T1000 (cell line): ENCODE measurements at places on chromosomes 7 and 10.

DNA sequence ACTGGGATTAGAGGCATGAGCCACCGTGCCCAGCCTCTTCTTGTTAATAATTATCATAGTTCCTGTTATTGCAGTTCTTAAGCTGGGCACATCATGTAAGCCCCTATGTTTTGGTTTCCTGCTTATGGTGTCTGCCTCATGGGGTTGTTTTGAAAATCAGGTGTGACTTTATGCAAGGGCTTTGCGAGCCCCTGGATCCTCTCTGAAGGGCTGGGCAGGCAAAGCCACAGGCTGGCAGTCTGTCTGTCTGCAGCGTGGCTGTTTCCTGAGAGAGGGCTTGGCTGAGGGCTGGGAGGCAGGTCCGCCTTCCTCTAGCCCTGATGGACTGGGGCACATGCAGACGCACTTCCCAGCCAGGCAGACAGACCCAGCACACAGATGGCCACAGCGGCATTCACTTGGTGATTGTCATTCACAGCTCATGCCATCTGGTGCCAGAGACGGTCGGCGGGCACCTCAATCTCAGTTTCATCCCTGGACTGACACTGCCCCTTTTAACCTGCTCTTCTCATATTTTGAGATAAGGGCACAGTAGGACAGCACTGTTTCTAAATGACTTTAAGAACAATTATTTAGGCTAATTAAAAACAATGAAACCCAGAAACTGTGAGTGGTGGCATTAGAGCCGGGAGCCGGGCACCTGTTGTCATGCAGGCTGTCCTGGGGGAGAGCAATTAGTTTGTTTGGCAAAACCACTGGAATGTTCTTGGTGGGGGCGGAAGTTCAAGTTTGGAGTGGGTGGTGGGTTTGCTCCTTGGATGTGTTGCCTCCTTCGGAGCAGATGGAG lies 35.5 kb downstream of the RBM20 start:
- no peak for DNase-seq

GRCh38 chr7:153930696-153931095 lies 121.5 kb upstream of the DPP6 start:
- no peak for DNase-seq

DNA sequence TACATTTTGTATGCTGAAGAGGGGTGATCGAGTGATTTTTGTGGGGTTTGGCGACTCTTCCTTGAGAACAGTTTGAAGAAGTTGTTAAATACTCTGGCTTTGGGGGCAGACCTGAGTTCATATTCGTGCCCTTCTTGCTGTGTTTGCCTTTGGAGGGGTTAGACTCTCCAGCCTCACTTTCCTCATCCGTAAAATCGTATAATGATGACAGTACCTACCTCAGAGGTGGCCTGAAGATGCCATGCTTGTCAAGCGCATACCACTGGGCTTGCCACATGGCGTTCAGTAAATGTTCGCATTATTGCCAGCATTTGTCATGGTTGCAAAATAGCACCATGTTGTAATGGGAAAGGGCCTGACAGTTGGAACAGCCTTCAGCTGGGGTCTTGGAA lies 1.3 kb downstream of the STK17A start:
- no peak for DNase-seq

DNA sequence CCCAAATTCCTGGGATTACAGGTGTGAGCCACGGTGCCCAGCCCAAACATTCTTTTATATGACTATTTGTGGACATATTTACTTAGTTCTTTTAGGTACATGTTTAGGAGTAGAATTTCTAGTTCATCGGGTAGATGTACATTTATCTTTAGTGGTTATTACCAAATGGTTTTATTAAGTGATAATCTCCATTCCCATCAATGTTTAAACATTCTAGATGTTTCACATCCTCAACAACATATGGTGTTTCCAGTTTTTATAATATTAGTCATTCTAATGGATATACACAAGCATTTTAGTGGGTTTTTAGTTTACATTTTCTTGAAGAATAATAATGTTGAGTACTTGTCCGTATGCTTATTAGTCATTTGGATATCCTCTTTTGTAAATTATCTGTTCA lies 131.7 kb downstream of the RTKN2 start:
- DNase-seq = no peak

GRCh38 chr10:127854769-127855590 lies 37.8 kb downstream of the CLRN3 start:
- DNase-seq = no peak

DNA sequence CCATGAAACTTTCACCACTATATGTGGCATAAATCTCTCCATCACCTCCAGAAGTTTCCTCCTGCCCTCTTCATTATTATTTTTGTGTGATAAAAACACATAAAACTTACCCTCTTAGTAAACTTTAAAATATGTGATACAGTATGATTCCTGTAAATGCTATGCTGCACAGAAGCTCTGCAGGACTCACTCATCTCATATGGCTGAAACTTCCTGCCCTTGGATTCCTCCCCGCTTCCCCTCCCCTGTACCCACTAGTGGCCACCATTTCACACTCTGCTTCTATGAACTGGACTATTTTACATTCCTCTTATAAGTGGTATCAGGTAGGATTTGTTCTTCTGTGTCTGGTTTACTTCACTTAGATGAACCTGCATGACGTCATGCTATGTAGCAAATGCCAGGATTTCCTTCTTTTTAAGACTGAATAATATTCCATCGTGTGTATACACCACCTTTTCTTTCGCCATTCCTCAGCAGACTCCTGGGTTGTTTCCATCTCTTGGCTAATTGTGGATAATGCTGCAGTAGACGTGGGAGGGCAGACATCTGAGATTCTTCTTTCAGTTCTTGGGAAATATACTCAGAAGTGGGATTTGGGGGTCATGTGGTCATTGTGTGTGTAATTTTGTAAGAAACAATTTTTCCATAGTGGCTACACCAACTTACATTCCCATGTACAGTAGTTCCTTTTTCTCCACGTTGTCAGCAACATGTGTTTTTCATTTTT lies 335.2 kb downstream of the SDK1 start:
- no peak for DNase-seq

GRCh38 chr10:9792181-9792580 lies 1225.5 kb upstream of the CELF2 start:
- no peak for DNase-seq

- DNase-seq = peak; percentile 40
Measured at GRCh38 chr7:519484-520390, at the start of gene PDGFA. Gene PDGFA (minus strand): TSS chr7:519846. CDS start chr7:519001, 845 bp downstream.

DNA sequence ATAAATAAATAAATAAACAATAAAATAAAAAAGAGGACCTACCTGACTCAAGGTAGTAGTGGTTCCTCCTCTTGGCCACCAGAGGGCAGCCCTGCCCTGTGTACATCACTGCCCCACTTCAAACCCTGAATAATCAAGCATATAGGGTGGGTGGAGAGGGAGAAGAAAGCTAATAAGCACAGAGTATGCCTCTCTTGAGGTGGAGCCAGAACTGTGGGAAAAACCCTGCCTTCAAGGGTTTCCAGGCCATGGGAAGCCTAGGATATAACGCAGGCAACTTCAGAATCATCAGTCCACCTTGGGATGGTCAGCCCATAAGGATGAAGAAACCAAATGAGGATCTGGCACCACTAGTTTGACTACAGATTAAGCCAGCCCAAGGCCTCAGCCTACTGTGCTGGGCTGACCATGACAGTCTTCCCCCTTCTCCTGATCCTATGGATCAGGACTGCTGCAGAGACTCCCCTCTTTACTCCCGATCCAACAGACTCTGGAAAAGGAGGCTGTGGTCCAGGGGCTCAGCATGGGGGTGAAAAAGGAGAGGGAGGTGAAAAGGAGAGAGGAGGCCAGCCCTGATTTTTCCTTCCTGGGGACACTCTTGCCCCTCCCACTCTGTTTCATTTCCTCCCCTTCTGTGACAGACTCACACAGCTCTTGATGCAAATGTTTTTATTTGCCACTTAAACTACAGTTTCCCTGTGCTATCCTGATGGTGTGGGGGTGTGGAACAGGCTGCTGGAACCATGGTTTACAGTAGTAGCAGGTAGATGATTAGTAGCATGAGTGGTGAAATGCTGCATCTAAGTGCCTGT lies 10.1 kb downstream of the AVPI1 start:
- DNase-seq = no peak

- DNase-seq = no peak
Measured at GRCh38 chr10:79143879-79144278, 75.1 kb downstream of the ZMIZ1 start.

DNA sequence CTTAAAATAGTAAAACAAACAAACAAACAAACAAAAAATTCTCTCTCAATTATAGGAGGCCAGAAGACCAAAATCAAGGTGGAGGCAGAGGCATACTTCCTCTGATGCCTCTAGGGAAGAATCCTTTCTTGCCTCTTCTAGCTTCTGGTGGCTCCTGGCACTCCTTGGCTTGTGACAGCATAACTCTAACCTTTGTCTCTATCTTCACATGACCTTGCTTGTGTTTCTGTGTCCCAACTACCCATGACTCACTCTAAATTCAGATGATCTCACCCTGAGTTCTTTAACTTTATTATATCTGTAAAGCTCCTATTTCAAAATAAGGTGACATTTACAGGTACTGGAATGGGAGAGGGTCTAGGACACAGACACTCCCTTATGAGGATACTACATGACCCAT lies 88.3 kb upstream of the ANTXRL start:
- DNase-seq = no peak

DNA sequence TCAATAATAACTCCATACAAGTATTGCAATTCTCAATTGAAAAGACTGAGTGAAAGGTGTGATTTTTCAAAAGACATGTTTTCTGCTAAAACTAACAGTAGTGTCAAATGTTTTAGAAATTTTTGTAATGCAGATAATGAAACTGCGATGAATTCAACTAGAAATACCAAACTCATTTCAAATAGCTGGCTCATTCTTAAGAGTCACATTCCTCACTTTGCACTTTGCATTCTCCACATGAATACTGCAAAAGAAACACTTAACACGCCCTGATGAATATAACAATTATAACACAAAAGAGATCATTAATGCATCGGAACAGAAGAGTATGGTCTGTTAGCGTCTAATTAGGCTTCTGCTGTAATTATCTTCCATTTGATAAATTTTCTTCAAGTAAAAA lies 15.5 kb upstream of the TSPAN12 start:
- DNase-seq = no peak

DNA sequence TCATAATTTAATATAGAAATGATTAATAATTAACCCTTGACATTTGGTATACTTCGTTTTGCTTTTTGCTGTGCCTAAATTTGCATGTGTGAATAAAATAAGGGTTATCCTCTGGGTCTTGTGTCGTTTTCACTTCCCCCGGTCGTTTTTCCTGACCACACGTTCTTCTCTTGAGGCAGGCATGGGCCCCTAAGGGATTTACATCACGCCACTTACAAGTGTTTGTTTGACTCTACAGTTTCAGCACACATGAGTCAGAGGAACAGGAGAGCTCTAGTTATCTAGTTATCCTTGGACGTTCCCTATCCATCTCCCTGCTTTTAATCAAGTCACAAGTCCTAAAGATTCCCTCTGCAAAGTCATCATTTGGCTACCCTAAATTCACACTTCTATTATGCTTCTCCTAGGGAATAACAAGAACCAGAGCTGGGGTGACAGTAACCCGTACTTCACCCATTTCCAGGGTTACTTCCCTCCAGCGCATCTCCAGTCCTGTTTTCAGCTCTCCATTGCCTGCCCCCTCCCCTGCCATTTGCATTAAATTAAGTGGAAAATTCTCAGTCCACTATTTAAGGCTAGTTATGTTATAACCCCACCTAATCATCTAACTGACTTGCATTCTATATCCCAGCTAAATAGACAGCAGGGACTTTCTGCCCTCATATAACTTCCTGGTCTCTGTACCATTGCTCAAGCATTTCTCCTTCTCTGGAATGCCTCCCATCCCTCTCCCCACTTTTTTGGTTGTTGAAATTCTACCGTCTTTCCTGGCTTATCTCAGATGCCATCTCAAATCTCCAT lies 206.9 kb downstream of the PTEN start:
- DNase-seq = no peak

DNA sequence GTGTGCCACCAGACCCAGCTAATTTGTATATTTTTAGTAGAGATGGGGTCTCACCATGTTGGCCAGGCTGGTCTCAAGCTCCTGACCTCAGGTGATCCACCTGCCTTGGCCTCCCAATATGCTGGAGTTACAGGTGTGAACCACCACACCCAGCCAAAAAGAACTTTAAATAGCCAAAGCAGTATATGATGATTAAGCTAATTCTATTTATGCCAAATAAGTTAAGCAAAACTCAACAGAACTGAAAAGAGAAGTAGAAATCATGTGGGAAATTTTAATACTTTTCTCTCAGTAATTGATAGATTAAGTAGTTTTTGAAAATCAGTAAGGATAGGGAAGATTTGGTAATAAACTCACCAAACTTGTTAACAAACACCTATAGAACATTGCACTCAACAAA lies 24.5 kb upstream of the RHEB start:
- DNase-seq = no peak

- DNase-seq = no peak
Measured at GRCh38 chr10:124676416-124677062, 67.6 kb downstream of the FAM53B start.

DNA sequence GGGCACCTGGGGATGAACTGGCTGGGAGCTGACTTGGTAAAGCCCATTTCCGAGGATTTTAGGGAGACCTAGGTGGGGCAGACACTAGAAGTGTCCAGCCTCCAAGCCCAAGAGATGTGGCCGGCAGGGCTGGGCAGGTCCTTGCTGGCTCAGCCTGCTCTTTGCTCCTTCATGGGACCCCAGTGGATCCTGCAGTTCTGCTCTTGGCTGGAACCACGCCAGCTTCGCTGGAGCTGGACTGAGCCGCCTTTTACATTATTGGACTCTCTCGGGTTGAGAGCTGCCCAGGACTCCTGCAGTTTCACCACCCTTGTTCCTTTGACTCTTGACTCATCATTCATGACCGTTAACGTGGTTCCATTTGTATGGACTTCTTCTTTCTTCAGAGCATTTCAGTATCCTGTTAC lies 5.7 kb downstream of the PPIF start:
- DNase-seq = no peak

- DNase-seq = no peak
Measured at GRCh38 chr10:113425541-113425951, 127.3 kb upstream of the HABP2 start.

DNA sequence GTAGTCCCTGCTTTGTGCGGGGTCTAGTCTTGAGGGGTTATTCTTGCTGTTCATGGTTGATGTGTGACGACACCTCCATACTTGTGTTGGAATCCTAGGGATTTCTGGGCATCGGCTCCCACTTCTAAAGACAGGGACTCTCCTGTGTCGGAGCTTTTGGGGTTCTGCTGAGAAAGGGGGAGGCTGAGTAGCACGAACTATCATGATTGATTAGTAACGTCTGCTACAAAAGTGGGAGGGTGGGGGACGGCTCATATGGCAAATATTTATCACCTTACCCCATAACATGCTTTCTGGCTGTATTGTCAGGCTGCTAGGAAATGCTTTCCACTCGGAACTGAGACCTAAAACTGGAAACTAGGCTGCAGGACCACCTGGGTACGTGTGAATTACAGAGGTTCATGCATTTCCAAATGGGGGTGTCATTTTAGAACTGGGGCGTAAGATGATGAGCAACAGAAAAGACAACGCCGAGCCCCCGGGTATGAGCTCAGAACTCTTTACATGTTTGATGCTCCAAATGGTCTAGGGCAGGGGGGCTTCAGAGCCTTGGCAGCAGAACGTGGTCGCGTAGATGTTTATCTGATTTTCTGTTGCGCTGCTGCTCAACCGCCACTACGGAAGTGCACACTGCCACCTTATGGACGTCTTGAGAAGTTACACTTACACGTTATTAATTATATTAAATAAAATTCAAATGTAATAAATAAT lies 15.1 kb upstream of the NME8 start:
- no peak for DNase-seq
